ENCODE measurements at places on chromosomes 1 and 21. TPM values are rescaled to one million over a fixed set of nuclear protein-coding genes. Genes with fewer than 3 reads are reported as not detected.

Gene RPTN
- not detected for total RNA-seq

Gene TFF1
- not detected for total RNA-seq

Gene KANK4
- 1.1 TPM for total RNA-seq

Gene CR1L
- not detected for total RNA-seq

Gene ATXN7L2
- total RNA-seq: 7.0 TPM

Gene BTBD8
- 9.8 TPM for total RNA-seq

Gene NBPF4
- total RNA-seq: 0.14 TPM

Gene CLCA4
- total RNA-seq: not detected

Gene SPATA21
- total RNA-seq: not detected
